ENCODE measurements at places on chromosomes 1 and 21. TPM values are rescaled to one million over a fixed set of nuclear protein-coding genes. Genes with fewer than 3 reads are reported as not detected.

The CASQ2 gene
- total RNA-seq: not detected

The PLCH2 gene
- total RNA-seq: 157 TPM

DNA sequence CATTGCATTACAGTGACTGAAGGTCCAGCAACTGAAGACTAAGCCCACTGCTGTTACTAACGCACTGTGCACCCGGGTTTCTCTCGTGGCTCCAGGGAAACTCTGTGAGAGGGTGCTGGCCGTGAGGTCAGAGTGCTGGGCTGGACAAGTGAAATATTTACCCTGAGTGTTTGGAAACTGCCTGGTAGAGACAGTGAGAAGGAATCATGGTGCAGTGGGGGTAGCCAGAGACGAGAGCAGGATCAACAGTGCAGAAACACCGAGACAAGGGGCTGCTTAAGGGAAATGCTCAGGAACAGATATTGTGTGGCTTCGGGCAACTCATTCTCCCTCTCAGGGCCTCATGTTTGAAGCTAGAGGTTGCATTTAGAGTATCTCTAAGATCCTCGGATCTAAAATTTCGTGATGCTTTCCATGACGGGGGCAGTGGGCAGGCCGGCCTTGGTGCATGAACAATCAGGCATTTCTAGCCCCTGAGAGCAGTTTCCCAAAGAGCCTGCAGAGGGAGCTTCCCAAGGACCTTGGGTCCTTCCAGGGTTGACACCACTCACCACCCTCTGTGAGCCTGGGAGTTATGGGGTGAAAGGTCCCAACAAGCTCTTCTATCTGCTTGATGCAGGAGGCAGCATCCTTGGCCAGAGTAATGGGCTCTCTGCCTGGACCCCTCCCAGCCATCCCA, 9.7 kb downstream of the CD2 start:
- no peak for DNase-seq

DNA sequence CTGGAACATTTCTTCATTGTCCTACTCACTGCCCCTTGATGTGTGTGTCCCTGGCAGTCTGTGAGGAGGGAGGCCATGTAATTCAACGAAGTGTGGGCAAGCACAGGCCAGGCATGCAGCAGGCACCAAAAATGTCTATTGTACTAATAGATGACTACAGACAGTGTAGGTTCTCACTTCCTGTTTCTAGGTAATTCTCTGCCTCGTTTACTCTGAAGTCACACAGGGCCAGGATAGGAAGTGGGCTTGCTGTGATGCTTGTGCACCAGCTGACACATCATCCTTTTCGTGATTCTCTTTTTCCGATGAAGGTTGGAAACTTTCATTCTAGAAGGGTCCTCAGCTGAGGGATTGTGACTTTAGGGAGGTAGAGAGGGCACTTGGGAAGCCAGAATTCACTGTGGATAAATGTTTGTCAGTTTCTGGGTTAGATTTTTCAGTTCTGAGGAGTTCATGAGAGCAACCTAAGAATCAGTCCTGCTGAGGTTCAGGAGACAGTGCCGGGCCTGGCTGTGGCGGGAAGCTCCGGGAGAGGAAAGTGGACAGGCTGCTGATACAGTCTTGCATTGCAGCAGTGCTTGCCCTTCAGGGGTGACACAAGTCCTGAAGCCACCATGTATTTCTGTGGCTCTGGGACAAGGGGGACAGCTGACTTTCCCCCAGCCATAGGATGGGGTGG, 4.3 kb upstream of the CSF1 start:
- DNase-seq: no peak

DNA sequence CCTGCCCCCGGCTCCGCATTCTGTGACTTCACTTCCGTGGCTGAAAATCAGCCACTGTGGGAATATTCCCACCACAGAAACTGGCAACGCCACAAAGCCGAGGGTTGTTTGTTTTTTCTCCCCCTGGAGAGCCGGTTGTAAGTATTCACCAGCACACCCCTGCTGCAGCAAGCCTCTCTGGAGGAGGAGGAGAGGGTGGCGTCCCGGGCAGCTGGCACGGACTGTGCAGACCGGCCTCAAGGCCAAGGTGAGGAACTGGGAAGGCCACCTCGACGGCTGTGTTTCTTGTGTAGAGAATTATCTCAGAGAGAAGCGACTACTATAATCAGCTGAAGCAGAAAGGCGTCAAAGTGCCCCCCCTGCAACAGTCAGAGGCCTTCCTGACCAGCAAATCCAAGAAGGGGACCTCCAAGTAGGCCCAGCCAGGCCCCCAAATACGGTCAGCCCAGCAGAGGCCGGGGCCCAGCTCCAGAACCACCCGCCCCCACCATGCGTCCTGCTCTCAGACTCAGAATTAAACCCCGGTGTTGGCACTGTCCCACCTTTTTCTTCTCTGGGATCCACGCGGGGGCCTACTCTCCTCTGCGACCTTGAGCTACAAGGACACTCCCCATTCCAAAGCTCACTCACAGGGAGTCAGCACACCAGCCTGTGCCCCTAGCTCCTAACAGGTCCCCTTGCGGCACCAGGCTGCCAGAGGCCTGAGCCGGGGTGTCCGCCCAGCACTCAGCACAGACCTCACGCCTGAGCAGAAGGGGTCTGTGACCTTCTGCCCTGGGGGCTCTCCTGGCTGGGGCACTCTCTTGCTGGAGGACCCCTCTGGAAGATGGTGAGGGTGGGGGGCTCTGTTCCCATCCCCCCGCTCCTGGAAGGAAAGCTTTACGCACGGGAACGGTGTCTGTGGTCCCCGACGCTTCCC, 1.2 kb upstream of the SMIM1 start:
- no peak for DNase-seq

The CDA gene
- total RNA-seq: 52.8 TPM

The CA6 gene
- total RNA-seq: not detected

The OR2L3 gene
- total RNA-seq: 0.17 TPM
